ENCODE measurements at places on chromosomes 6 and 20.

GRCh38 chr6:36126553-36127458 is 3.5 kb upstream of the MAPK13 start:
- no peak for DNase-seq

DNA sequence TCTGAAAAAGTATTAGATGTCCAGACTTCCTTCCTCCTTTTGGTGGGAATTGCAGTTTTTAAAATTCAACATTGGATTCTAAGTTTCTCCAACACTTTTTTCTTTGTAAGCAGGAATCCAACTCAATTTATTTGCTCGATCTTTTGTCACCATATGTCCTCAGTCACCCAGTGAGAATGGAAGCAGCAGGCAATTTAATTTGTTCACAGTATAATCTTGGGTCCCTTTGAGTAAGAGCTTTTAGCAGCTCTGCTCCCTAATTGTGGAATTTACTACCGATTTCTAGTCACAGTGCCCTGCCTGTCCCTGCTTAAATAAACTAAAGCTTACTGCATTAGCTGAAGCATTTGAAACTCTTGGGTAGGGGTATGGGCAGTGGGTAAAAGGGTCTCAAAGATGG is 98.6 kb downstream of the BTBD3 start:
- no peak for DNase-seq

- DNase-seq: no peak
Observed at GRCh38 chr6:79864001-79864400, 83.4 kb downstream of the ELOVL4 start.

DNA sequence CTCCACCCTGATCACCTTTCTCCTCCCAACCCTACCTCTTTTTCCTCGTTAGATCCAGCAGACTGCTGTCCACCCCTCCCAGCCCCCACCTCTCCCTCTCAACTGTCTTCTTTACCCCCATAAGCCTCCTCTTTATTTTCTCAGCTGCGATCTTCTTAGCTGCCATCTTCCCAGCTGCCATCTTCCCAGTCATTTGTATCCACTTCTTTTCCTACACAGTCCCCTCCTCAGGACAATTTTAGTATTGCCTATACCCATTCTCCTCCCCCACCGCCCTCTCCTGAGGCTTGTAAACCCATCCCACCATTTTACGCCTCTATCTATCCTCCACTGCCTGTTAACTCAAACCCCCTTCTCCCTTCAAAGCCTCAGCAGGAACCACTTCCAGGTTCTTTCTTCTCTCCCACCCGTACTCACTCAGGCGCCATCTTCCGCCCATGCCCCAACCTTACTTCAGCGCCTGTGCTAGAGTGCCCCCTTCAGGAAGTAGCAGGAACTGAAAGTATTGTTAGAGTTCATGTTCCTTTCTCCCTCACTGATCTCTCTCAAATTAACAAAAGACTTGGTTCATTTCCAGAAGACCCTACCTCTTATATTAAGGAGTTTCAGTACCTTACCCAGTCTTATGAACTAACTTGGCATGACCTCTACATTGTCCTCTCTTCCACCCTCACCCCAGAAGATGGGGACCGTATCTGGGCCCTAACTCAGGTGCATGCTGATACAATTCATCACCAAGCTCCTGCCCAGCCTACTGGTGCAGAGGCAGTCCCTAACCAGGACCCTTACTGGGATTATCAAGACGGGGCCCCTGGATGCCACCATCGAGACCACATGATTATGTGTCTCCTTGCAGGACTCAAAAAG is 236.0 kb downstream of the ADGRG6 start:
- DNase-seq: peak; percentile 18

DNA sequence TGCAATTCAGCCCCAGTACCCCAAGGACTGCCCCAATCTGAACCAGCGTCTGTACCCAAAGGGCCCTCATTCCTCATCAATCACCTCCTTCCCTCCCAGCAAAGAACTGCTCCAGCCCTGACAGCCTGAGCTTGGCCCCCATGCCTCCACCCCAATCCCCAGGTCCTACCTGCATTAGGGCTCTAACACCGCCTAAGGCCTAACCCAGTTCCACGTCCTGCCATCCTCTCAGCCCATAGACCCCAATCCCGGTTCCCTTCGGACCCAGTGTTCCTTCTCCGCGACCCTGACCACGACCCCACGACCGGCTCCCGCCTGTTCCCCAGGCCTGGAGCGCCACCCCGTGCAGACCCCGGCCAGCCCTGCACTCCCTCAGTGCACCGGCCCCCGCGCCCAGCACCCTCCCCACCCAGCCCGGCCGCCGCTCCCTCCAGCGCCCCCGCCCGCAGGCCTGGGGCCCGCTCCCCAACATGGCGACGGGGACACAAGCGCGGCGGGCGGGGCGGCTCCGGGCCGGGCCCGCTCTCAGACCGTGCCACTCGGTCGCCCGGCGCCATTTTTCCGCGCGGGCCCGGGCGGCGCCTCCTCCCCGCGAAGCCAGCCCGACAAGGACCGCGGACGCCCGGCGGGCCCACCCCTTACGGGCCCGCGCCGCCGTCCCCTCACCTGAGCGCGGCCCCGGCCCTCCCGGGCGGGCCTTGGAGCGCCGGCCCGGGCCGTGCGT is 483 bp downstream of the NCOA6 start:
- peak; percentile 35 for DNase-seq

DNA sequence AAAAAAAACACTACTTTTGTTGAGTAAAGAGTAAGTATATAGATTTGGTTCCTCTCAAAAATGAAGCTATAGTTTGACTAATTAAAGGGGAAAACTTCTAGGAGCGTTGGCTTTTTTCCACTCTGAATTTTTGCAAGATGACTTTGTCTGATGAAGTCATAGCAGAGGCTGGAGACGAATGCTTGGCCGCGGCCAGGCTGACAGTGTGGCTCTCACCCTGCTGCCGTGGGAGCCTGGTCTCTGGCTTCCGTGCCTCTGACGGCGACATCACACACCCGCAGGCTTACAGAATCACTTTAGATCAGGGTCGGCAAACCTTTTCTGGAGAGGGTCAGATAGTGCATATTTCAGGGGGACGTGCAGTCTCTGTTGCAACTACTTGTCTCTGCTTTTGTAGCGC is 145.0 kb downstream of the PHACTR3 start:
- no peak for DNase-seq

DNA sequence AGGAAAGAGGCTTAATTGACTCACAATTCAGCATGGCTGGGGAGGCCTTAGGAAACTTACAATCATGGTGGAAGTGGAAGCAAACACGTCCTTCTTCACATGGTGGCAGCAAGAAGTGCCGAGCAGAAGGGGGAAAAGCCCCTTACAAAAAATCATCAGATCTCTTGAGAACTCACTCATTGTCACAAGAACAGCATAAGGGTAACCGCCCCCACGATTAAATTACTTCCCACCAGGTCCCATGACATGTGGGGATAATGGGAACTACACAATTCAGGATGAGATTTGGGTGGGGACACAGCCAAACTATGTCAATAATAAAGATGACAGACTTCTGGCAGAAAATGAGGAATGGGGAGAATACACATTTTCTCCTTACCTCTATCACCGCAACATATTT is 20.5 kb upstream of the OCSTAMP start:
- DNase-seq: no peak

DNA sequence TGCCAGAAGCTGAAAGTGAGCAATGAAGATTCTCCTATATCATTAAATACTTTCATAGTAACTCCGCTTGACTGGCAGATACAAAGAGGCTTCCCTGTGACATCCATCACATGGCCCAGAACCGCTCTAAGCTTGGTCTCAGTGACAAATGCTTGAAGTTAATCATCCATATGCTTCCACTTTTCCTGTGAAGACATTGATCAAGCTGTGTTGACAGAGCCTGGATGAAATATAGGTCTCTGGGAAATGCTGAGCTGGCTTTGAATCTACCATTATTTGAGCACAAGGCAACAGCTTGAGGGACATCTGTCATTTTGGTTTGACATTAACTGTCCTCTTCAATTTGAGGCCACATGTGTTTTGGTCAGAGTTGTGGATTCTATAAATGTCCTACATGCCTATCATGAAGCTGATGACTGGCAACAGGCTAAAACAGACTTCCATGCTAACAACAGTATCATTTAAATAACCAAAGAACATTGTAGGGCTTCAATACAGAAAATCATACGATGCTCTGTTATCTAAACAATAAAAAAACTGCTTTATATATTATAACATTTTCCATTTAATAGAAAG is 402.2 kb upstream of the IRAK1BP1 start:
- no peak for DNase-seq

DNA sequence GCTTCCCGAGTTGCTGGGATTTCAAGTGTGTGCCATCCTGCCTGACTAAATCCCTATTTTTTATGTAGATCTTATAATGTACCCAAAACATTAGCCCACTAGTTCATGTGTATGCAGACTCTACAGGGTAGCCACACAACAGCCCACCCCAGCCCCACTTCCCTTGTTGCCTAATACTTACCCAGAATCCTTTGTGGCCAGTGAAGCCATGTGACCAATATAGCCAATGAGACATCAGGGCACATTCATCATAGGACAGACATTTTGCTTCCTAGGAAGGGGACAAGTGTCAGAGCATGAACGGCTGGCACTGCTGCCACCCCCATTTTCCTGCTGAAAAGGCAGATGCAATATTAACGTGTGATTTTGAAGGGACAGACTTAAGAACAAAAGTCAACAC is 36.0 kb upstream of the TCP11 start:
- no peak for DNase-seq

DNA sequence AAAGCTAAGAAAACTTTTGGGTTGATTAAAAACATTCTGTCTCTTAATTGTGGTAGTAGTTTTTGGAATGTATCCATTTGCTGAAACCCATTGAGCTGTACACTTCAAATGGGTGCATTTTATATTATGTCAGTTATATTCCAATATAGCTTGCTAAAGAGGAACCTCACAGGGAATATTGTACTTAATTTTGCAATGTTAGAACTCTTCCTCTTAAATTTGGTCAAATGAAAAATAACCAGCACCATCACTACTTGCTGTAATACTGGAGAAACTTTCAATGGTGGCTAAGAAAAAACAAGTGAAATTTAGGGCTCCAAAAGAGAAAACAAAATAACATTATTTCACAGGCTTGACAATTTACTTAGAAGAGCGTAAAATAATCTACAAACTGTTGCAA is 651.5 kb downstream of the MAFB start:
- no peak for DNase-seq

GRCh38 chr6:41779336-41779735 is 364 bp downstream of the FRS3 start:
- no peak for DNase-seq

GRCh38 chr6:35929601-35930000 is 8.7 kb upstream of the SRPK1 start:
- DNase-seq: no peak

GRCh38 chr20:41027366-41027765 is 1.3 kb upstream of the TOP1 start:
- DNase-seq: no peak

- no peak for DNase-seq
Observed at GRCh38 chr6:135657207-135657606, 159.7 kb upstream of the AHI1 start.

- DNase-seq: no peak
Observed at GRCh38 chr20:63819224-63819921, 11.7 kb downstream of the ZBTB46 start.

DNA sequence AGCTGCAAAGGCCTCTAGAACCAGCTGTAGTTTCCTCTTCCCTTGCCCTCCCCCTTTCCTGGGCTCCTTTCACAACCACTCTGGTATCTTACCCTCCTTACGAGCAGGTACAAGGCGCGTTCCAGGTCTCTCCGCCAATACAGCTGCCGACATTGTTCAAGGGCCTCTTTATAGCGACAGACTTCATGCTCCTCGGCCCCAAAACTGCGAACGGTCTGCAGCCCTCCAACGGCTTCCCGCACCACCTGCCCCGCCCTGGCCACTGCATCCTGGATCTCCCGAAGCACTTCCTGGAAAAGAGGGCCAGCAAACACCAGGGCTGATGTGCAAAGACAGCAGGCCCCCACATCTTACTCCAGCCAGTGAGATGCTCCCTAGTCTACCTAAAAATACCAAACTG is 6.0 kb downstream of the TAP2 start:
- no peak for DNase-seq

DNA sequence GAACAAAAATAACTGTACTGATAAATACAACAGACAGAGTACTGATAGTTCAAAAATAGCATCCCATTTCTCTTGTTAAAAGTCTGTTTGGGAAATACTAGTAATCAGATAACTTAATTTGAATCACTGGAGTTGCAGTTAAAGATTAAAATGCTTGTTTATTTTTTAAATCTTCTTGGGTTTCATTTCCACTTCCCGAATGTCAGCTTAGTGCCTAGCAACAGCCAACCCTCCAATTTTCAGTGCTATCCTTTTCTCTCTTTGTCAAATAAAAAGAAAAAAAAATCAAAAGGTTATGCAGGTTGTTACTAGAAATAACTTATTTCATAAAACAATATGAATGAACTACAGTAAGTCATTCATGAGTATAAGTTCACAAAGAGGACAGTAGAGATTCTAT is 257.7 kb upstream of the STXBP5 start:
- no peak for DNase-seq

DNA sequence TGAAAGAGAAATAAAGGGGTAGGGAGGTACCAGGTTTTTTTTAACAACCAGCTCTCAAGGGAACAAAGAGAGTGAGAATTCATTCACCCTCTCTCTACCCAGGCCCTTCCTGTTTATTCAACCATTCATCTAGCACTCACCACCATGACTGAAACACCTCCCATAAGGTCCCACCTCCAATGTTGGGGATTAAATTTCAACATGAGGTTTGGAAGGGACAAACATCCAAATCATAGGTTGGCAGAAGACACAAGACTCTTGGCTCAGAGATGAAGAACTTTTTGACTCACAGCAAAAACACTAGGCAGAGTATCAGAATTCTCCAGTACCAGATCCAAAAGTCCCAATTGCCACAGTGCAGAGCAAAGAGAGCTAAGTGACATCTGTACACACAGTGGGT is 186.3 kb downstream of the EDN1 start:
- DNase-seq: no peak

DNA sequence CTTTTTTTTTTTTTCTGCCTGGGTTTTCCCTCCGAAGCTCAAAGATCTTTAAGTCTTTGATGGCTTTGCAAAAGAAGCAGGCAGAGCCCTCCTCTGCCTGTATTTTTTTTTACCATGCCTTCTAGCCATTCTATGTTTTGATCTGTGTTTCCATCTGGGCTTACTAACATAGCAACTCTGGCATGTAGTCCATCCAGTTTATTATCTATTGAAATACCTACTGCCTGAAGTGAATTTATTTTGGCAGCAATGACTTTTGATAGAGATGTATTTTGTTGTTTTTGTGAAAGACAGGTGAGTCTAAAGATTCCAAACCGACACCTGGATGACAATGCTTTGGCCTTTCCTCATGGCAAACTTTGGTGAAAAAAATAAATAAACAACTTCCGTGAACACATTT is 1157.7 kb upstream of the MAP3K7 start:
- no peak for DNase-seq

DNA sequence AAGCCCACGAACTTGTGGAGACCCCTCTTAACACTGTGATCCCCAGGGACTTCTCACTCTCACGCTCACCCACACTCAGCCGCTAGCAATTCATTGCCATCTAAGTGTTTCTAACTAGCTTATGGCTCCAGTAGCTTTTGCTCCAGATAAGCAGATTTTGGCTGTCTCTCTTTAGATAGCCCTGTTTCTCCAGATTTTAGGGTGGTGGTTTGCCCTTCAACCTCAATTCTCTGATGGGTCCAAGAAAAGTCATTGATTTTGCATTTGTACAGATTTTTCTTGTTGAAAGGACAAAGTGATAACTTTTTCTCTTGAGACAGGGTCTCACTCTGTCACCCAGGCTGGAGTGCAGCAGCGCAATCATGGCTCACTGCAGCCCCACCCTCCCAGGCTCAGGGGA is 41.2 kb downstream of the NR2E1 start:
- no peak for DNase-seq

All from 8988T (cell line).